ENCODE measurements at places on chromosomes 11 and 22.

DNA sequence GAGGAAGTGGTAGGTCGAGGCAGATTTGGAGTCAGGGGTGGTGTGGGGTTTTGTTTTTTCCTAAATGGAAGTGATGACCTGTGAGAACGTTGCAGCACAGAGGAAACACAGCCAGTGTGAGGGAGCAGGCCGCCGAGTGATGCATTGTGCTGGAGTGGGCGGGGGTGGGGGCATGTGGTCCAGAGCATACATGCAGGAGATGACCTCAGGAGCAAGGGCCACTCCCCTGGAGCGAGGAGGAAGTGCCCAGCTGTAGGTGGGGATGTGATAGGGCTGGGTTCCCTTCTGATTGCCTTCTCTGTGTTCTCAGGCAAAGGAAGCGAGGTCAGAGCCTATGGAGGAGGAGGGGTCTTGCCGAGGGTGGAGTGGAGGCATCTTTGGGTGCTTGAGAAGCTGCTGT, 81.4 kb downstream of the PPP6R3 start:
- no peak for DNase-seq

DNA sequence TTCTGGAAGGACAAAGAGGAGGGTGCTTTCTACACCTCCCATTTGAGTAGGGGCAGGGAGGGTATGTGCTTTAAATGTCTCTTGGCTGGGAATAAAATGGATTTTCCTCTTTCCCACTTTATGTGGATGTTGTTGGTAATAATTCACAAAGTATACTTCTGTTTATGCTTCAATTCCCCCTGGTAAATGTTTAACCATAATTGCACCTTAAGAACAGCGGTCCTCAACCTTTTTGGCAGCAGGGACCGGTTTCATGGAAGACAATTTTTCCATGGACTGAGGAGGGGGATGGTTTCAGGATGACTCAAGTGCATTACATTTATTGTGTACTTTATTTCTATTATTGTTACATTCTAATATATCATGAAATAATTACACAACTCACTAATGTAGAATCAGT, 4.0 kb upstream of the TP53AIP1 start:
- no peak for DNase-seq

- DNase-seq: no peak
These were observed 162.3 kb downstream of the LARGE1 start for GRCh38 chr22:33757802-33758483.

GRCh38 chr22:29726512-29727130, 6.8 kb downstream of the CABP7 start:
- DNase-seq: no peak

DNA sequence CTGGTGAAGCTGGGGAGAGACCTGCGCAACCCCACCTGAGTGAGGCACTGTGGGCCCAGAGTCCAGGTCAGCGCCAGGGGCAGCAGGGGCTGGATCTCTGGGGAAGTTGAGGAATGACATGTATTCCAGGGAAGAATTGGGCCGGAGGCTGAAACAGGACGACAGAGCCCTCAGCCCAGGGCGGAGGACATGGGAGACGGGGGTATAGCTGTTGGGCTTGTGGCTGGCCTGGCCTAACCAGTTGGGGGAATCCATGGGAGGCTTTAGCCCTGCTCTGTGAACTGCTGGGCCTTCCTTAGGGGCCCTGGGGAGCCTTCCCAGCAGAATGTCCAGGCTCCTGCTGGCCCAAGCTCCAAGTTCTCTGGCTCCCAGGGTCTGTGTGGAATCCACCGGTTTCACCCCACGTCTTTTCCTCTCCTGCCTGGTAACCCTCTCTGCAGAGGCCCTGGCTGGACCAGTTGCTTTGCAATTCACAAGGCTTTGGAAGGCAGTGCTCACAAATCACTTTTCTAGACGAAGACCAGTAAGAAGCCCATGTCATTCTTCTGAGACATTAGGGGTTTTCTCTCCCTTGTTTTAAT, 50.4 kb upstream of the KCNQ1OT1 start:
- no peak for DNase-seq
